ENCODE measurements at places on chromosomes 7 and 10.

- no peak for DNase-seq
These were observed 118.5 kb downstream of the LYZL1 start for GRCh38 chr10:29407280-29407858.

DNA sequence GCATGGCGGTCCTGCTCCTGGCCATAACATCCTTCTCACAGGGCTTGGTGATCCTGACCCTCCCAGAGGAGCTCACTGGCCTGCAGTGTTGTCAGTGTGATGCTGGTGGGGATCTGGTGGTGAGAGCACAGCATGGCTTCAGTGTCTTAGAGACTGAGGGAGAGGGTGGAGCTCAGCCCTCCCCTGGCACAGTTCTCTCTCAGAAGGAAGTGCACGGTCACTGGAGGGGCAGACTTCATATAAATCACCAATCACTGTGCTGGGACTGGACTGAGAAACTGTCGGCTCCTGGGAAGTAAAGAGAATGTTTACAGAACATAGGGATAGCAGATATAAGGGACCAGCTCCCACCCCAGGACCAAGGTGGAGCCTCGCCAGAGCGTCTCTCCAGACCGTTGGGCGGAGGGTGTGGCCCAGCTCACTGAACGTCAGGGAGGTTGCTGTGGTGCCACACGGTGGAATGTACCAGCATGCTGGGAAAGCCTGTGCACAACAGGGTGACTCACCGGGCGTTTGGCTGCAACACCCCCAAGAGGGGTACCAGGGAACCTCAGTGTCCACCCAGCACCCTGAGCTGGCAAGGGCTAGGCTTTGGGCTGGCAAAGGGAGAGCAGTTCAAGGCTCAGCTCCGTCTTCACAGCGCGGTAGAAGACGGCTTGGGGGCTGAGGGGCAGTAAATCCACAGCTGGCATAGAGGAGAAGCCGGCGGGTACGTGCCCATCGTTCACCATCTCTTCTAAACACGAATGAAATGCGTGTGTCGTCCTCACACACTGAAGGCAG lies 8.8 kb upstream of the GET4 start:
- peak; percentile 70 for DNase-seq

DNA sequence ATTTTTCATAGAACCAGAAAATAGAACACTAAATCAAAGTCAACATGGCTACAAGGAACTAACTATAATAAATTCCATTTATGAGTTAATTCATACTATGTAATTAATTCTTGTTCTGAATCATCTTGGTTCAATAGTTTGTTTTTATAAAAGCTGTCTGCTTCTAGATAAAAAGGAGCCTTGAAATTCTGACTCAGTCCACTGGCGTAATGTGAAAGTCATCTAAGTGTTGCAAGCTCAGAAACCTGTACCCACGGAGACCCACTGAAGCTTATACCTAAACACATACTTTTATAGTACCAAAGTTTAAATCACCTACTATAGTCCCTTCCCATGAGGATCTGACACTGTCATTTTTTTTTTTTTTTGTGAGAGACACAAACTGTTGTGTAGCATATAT lies 489.4 kb downstream of the SEMA3D start:
- no peak for DNase-seq

DNA sequence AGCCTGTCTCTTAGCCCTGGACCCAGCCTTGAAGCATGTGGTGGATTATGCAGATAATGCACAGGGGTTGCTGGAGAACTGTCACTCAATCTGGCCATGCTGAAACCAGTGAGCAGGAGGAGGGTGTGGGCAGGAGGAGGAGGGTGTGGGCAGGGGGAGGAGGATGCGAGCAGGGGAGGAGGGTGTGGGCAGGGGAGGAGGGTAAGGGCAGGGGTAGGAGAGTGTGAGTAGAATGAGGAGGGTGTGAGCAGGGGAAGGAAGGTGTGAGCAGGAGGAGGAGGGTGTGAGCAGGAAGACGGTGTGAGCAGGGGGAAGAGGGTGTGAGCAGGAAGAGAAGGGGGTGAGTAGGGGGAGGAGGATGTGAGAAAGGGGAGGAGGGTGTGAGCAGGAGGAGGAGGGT lies 18.8 kb downstream of the CAMK2B start:
- DNase-seq, result no peak

DNA sequence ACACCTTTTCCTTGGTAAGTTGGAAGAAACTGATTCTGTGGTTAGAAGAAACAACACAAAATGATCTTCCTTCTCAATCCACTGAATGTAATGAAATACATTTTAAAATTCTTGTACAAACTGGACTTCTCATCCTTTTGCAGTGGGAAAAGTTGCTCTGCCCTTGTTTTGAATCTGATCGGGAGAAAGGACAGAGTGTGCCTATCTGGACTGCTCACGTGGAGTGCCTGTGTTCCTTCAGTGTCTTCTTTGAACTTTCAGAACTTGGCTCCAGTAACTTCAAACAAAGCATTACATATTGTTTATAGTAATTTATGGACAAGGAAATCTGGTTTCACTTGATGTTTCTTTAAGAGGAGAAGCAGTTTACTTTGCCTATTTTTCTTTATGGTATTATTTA lies 17.1 kb downstream of the SLC26A3 start:
- DNase-seq, result no peak

DNA sequence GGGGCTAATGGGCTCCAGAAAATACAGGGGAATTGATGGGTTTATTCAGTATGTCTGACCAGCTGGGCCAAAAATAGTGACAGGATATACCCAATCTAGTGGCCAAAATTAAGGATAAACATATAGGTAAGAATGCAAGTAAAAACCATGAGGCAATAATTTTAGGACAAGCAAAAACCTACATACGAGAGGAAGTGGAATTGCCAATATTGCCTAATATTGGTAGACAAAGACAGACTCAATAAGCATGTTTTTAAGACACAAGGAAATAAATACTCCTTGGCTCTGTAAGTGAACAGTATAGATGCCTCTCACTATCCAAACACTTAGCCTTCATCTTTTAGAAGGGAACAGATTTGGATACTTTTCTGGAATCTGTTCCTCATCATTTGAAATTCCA lies 51.0 kb downstream of the ATXN7L1 start:
- no peak for DNase-seq

GRCh38 chr10:66258693-66259092 lies 667.1 kb upstream of the LRRTM3 start:
- no peak for DNase-seq

DNA sequence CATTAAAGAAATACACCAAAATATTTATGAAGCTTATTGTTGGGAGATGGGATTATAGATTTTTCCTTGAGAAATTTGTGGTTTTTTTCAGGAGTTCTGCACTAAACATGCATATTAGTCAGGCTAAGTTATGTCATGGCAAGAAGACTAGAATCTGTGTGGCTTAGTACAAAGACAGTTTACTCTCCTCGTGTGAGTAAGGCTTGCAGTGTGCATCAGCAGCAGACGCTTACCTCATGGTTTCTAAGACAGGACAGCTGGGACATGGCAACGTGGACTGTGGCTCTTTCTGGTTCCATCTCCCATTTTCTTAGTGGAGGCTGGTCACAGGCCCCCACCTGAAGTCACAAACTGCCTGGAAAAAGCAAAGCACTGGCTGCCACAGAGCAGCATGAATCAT lies 429.6 kb upstream of the VSTM2A start:
- no peak for DNase-seq

- no peak for DNase-seq
These were observed 1059.4 kb downstream of the NRG3 start for GRCh38 chr10:82934429-82934828.

DNA sequence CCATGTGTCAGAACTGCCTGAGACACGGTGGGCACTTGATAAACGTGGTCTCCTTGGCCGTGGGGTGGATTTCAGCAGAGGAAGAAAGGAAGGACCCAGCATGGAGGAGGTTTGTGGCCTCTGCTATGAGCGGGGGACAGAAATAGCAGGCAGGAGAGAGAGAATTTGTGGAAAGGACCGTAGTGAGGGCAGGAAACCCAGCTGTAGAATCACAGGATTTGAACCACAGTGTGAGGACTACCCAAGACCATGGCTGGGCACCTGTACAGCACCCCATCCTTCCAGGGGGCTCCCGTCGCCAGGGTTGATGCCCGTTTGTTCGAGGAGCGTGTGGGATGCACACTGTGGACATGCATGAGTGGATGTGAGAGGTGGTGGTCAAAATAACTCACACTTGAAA lies 183.4 kb downstream of the PTPN20 start:
- DNase-seq, result no peak

All from T1000 (cell line).